ENCODE measurements at places on chromosomes 4 and X. TPM values are rescaled to one million over a fixed set of nuclear protein-coding genes. Genes with fewer than 3 reads are reported as not detected.
A peak's percentile ranks its signal among the peaks of the same experiment; 100 is the strongest.

- no peak for DNase-seq
Observed at GRCh38 chr4:145626623-145626982, 7.4 kb downstream of the MMAA start.

DNA sequence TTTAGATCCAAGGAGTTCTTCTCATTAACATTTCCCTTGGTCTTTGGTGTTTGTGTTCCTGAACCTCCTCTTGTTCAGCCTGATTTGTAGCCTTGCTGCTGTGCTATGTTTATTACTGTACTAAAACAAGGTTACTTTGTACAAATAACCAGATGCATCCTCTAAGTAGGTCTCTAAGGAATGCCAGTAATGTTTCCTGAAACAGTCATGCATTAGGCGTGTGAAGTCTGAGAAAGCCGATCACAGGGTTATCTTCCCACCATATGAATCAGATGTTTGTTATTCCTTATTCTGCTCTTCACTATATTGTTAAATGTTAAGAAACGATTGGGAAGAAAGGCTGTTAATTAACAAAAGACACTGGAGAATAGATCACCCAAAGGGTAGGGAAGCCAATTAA lies 66.9 kb downstream of the GALNTL6 start:
- peak; percentile 23 for DNase-seq

DNA sequence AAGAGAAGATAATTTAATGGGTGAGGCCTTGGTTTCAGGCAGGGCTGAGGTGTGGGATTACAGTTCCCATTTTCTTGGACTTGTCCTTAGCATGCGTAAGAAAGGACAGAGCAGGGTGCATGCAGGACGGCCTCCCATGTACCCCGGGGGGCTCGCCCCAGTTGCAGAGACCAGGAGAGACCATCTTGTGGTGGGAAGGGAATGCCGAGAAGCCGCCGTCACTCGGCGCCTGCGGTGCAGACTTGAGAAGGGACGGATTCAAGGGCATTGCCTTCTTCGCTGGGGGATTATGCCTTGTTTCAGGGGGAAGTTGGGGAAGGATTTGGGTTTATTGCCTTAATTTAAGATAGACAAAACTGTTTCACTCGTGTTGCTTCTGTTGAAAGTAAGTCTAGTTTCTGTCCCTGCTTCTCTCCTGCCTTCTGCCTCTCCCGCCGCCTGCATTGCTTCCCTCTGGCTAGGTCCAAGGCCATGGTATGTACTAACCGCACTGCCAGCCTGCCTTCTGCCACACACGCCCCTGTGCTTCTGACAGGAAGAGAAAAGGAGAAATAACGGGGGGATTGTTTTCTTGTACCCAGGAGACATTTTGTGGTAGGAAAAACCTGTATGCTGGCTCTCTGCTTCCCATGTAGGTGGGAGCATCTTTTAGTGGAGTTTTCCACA lies 175.9 kb downstream of the DCLK2 start:
- DNase-seq: no peak

DNA sequence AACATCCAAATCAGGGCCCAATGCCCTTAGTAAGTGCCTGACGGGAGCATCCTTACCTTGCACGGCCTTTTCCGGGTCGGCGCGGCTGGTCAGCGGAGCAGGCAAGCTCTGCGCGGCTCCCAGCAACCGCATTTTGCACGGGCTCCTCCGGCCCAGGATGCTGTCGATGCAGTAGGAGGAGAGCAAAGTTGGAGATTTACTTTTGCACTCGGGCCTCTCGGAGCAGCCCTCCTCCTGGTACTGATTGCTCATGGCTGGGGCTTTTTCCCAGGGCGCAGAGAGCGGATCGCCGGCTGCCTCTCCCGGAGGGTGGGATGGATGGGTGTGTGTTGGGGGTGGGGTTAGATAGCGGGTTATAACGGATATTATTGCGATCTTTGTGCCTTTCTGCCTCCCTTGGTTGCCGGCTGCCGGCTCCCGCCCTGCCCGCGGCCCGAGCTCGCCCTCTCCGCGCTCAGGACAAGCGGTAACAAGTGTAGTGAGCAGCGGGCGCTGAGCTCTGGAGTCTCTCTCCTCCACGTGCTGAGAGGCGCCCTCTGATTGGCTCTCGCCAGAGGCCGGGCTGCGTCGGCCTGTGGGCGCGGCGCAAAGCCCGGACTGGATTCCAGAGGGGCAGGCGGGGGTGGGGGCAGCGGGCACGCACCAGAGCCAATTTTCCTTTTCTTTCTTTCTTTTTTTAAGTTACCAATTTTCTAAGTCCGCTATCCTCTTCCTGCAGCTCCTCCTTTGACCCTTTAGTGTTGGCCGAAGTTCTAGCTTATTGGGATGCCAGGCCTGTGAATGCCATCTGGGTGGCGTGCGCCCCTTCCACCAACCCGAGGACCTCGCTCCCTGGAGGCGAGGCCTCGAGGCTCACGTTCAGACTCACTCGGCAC lies at the start of gene ARX:
Gene ARX (minus strand): TSS at position 480 of the 875 bp plus-strand sequence. CDS start 228 bp downstream, at position 252.
- peak; percentile 85 for DNase-seq

DNA sequence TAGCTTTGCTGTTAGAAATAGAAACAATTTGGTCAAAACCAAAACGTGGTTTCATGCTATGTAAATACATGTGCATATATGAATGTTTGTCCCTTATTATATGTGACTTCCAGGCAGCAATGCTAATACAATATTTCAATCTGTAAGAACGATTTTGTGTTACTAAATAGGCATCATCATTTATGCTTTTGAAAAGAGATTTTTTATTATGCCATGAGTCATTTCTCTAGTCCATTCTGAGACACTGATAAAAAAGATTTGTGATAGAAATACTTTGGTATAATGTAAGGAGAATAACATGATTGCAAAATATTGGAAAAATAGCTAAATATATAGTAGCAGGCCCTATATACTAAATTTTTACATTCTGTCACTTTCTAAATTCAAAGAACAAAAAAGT lies 28.9 kb downstream of the SYNPO2 start:
- DNase-seq: no peak

GRCh38 chrX:121227888-121228287 lies 180.5 kb downstream of the GLUD2 start:
- no peak for DNase-seq

DNA sequence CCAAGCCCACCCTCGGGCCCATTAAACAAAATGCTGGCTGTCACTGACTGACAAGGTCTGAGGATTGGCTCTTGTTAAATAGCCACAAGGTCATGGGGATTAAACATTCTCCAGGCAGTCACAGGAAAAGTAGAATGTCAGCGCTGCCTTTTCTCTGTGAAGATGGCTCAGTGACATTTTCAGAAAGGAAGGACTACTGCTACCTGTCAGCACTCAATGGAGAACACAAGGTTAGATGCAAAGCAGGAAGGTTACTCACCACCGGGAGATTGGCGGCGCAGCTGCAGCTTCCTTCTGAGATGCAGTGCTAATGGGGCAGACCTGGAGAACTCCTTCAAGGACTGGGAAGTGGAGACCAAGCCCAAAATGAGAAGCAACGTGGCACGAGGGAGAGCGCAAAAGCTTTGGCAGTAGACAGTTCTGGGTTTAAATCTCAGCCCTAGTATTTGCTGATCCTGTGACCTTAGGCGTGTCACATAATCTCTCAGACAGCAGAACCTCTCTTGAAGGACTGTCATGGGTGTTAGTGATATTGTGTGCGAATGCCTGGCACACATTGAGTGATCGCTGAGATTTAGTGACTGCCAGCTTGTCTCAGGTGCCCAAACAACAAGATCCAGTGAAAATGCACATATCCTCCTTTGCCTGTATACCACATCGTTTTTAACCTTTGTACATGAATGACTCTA lies 213.1 kb upstream of the BOD1L1 start:
- no peak for DNase-seq

DNA sequence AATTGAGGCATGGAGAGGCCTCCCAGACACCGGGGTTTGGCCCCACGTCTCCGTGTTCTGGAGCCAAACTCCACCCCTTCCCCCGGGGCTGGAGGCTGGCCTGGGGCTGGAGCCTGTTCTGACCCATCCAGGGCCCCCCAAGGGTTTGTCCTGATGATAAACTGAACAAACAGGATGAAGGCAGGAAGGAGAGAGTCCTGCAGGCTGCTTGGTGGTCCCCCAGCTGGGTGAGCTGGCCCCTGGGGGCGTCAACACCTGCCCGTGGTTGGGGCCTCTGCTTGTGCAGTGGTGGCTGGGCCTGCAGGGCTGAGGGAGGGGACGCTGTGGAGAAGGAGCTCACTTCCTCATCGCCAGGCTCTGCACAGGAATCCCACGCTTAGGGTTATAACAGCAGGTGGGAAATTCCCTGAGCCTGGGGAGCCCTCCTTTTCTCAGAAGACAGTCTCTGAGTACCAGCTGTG lies 2.3 kb downstream of the SH3TC1 start:
- peak; percentile 49 for DNase-seq

DNA sequence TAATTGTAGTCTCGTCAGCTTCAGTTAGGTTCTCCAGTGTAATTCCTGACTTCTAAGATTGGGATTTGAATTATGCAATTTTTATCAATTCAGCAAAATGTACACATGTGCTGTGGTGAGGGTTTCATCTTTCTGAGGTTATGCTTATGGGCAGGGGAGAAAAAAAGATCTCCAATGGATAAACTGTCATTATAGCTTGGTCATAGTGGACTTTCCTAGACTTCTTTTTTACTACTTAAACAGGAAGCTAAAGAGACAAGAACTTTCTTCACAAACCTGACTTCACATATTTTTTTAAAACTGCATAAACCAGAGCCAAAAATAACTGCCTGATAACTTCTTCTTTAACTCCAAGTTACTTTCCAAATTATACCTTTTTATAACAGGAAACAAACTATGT lies 21.7 kb upstream of the SPP1 start:
- peak; percentile 33 for DNase-seq

- no peak for DNase-seq
Observed at GRCh38 chr4:126513596-126513995, 1119.2 kb upstream of the INTU start.

DNA sequence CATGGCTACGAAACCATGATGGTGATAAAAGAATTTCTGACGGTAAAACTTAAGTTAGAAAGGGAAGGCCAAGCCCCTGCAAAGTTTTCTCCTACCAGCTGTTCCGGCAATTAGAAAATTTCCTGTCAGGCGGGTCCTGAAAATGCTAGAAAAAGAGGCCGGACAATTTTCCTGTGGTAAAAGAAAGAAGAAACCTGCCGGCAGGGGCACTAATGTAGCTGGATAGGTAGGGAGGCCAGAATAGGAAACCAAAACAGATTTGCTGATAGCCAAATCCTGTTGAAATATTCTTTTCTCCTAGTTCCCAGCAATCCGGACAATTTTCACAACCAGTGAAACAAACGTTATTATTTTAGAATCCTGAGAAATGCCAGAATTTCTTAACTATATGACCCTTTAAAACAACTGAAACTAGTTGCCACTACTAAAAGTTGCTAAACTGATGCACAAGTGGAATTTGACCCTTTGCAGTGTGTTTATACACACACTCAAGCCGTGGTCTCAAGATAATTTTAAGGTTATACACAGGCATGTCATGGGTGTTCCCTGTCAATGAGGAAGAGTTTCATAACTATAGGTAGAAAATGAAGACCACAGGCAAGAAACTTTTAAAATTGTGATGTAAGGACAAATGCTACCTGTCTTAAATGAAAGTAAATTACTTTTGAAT lies 47.7 kb downstream of the RPS6KA3 start:
- DNase-seq: peak; percentile 67

- no peak for DNase-seq
Observed at GRCh38 chr4:145497199-145498149, 15.8 kb downstream of the SMAD1 start.

DNA sequence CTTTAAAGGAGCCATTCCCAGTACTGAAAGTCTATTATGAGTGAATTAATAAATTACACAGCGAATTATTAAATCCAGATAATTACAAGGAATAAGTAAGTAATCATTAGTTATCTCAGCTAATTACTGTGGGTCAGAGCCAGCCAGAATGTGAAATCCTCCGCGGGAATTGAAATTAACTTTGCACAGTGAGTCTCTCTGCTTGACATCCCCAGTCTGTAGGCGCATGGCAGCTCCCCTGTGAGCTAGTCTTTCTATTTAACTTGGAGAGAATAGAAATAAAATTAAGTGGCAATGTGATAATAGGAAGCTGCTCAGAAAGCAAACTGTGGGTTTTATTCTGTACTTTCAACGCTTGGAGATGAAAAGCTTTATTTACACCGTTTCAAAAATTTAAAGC lies 7.2 kb downstream of the POU4F2 start:
- DNase-seq: no peak

GRCh38 chr4:48205107-48205506 lies 64.5 kb downstream of the TEC start:
- DNase-seq: peak; percentile 18

GRCh38 chr4:27368781-27369180 lies 508.1 kb downstream of the STIM2 start:
- DNase-seq: no peak

GRCh38 chr4:92953462-92953861 lies 649.7 kb downstream of the GRID2 start:
- no peak for DNase-seq

- peak; percentile 77 for DNase-seq
Observed at GRCh38 chr4:1579001-1579900, 104.9 kb downstream of the FAM53A start.

DNA sequence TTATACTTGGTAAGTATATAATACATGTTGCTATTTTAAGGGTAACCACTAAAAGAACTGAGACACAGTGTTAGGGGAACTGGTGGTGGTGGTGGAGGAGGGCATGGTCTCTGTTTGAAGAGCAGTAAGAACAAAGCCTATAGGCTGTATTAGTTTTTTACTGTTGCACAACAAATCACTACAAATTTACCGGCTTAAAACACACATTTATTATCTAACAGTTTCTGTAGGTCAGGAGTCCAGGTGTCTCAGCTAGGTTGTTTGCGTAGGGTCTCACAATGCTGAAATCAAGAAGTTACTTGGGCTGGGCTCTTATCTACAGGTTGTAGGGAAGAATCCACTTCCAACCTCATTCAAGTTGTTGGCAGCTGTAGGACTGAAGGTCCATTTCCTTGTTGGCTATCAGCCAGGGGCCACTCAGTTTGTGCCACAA lies 52.6 kb downstream of the CASK start:
- no peak for DNase-seq

DNA sequence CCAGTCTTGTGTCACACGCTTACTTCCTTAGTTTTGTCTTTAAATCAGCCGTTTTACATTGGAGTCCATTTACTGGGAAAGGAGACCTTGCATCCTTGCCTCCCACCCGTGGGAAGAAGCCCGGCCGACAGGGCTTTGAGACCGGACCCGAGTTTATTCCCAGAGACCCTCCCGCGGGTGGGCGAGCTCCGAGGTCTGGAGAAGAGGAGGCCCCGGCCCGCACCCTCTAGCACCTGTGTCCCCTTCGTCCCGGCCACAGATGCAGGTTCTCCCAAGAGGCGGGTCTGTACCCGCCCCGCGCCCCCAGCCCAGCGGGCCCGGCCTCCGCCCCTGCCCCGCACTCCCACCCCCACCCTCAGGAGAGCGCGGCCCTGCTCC lies 3.8 kb upstream of the SLC26A1 start:
- no peak for DNase-seq

GRCh38 chr4:181017038-181017437 lies 1226.2 kb upstream of the TENM3 start:
- DNase-seq: no peak

- no peak for DNase-seq
Observed at GRCh38 chrX:9875801-9876200, 89.6 kb downstream of the SHROOM2 start.

Gene ANKRD50
- polyA plus RNA-seq: 69.5 TPM

Gene RBM46
- 0.07 TPM for polyA plus RNA-seq

Gene FAT4
- 23.2 TPM for polyA plus RNA-seq

Gene GATA1
- polyA plus RNA-seq: 0.90 TPM

Gene ARHGAP36
- 388 TPM for polyA plus RNA-seq

Gene SOX3
- 0.08 TPM for polyA plus RNA-seq

Gene LRAT
- 0.10 TPM for polyA plus RNA-seq

Gene PDZD4
- polyA plus RNA-seq: 3.8 TPM

Gene CASP3
- polyA plus RNA-seq: 44.6 TPM

Gene FAM149A
- polyA plus RNA-seq: 5.3 TPM

Gene MAGEA2
- not detected for polyA plus RNA-seq

Measured in muscle of leg (tissue), 16 donors.